ENCODE measurements at places on chromosomes 1 and 21. TPM values are rescaled to one million over a fixed set of nuclear protein-coding genes. Genes with fewer than 3 reads are reported as not detected.

FAM177B gene
- not detected for polyA plus RNA-seq

SPRR2F gene
- not detected for polyA plus RNA-seq

VHLL gene
- polyA plus RNA-seq, result not detected

CLK2 gene
- polyA plus RNA-seq, result 40.5 TPM

SMPDL3B gene
- 0.07 TPM for polyA plus RNA-seq

KLF17 gene
- 0.21 TPM for polyA plus RNA-seq

KCNJ6 gene
- 0.06 TPM for polyA plus RNA-seq

CDCA8 gene
- 7.1 TPM for polyA plus RNA-seq

SLC50A1 gene
- polyA plus RNA-seq, result 31.4 TPM

PLA2G5 gene
- polyA plus RNA-seq, result not detected

VANGL2 gene
- 3.4 TPM for polyA plus RNA-seq

ADAM30 gene
- not detected for polyA plus RNA-seq

NR0B2 gene
- not detected for polyA plus RNA-seq

TMCO4 gene
- 11.4 TPM for polyA plus RNA-seq

SLC6A17 gene
- polyA plus RNA-seq, result 0.02 TPM

OR2L5 gene
- polyA plus RNA-seq, result not detected

CR1L gene
- polyA plus RNA-seq, result not detected

OPRD1 gene
- not detected for polyA plus RNA-seq

CACHD1 gene
- polyA plus RNA-seq, result 3.5 TPM

LCE1C gene
- polyA plus RNA-seq, result not detected

PROK1 gene
- not detected for polyA plus RNA-seq

RPF1 gene
- polyA plus RNA-seq, result 46.5 TPM

CYP2J2 gene
- 0.10 TPM for polyA plus RNA-seq

GBP3 gene
- polyA plus RNA-seq, result 94.1 TPM

DNAJC6 gene
- 0.09 TPM for polyA plus RNA-seq

CD34 gene
- polyA plus RNA-seq, result 0.14 TPM

BLACAT1 gene
- polyA plus RNA-seq, result 0.06 TPM

ETNK2 gene
- 25.1 TPM for polyA plus RNA-seq

Measured in AG04450 (cell line).